ENCODE measurements at places on chromosomes 6 and 20.

DNA sequence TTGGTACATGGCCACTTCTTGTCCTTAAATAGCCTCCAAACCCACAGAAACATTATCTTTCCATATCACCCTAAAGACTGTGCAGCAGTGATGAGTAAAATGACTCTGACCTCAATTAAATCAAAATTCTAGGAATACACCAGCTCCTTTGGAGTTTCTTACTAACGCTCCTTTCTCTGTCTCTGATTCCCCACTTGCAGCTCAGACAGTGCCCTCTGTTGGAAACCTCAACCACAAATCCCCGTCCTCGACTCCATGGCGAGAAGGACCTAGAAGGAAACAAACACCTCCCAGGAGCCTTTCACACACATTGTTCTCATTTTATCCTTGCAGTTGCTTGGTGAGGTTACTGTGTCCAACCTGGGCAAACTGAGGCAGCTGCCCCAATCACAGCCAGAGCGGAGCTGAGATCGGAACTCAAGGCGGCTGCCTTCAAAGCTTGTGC is 17.7 kb upstream of the PARD6B start:
- DNase-seq = no peak

GRCh38 chr20:30511322-30512030 is 746.0 kb upstream of the DEFB115 start:
- no peak for DNase-seq

GRCh38 chr6:70884074-70884983 is 72.5 kb downstream of the B3GAT2 start:
- no peak for DNase-seq

DNA sequence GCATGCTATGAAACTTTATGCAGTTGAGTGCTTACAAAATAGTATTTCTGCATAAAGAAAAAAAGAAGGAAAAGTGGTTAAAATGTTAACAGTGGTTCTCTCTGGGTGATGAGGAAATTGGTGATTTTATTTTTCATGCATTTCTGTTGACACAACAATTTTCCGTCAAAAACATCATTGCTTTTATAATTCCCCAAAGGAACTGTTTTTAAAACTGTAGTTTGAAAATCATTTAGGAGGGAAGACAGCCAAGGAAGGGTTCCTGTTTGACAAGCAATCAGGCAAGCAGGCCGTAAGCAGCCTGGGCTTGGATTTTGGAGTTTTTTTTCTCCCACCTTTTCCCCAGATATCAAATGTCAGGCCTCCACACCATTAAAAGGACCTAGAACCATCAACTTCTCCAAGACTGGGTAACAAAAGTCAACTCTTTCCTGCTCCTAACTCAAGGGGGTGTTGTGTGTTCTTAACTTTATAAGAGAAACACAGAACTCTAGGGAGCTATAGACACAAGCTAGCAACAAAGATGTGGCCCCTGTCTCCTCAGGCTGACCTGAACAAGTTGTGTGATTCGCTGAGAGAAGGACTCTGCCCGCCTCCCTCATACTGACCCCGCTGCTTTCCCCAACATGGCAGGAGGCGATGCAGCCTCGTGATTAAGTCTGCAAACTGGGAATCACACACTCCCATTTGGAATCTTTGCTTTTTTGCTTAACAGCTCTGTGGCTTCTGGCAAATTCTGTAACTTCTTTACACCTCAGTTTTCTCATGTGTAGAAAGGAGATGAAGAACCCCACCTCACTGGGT is 146.6 kb downstream of the BCAS1 start:
- no peak for DNase-seq

- DNase-seq = no peak
Measured at GRCh38 chr20:33811776-33812151, 616 bp downstream of the CHMP4B start.

DNA sequence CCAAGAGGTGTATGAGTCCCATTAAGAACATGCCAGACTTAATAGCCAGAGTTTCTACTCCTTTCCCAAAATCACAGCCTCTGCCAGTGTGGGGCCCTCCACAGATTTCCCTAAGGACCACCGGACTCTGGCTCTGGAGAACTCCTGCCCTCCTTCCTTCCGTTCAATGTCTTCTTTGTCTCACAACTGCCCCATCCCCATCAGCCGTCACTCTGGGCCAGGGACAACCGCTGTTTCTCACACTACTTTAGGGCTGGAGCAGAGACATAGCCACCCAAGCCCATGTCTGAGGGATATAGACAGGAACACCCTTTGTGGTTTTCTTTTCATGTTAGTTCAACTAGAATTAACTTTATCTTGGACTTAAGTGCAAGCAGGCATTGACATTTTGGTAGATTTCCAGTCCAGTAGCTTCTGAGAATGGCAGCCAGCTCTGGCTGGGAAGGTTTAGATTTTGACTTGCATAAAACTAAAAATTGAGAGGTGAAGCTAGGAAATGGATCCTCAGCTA is 6.7 kb upstream of the ACSS1 start:
- DNase-seq = no peak

DNA sequence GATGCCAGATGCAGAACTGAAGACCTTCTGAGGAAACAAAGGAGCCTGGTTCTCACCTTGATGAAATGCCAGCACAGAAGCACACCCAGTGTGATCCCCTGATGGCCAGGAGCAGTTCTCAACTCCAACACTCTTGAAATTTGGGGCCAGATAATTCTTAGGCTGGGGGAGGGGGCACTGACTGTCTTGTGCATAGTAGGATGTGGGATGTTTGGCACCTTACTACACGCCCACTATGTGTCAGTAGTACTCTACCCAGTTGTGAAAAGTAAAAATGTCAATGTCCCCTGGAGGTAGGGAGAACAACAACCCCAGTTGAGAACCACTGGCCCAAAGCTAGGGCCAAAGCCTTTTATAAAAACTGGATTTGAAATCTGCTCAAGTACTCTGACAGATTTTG is 398.3 kb upstream of the ARID1B start:
- DNase-seq = no peak

GRCh38 chr6:30881392-30882203 is 2.7 kb upstream of the DDR1 start:
- no peak for DNase-seq

DNA sequence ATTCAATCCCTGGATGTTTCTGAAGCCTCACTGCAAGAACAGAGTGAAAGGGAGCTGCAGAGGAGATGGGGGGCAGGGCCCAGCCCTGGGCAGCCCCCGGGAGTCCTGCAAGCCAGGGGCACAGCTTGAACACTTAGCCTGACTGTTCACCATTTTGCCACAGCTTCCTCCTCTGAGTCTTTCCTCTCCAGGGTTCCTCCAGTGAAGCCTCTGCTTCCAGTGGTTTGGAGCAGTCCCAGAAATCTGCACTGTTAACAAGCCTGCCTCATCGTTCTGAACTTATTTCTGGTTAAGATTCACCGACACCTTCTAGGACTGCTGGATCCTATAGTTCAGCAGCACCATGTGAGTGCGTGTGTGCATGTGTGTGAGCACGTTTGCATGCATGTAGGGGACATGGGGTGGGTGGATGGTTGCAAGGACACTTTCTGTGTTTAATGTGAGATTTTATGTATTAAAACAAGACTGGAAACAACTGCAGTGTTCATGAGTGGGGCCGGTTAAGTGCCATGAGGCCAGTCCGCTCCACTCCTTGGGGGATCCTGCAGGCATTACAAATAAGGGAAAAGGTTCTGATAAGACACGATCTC is 24.6 kb downstream of the CEBPB start:
- no peak for DNase-seq

DNA sequence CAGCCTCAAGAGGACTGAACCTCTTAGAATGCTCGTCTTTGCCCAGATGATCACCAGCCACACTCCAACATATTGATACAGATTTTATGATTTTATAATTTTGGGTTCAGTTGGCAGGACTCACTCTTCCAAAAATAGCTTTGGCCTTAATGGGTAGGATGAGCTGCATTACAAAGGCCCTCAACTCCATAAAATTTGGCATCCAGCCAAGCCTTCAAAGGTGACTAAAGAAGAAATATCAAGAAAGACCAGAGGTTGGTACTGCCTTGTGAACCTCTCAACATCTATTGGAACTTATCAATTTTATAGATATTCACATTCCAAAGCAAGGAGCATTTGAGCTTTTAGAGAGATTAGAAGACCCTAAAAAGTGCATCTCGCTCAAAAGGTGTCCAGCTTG is 48.4 kb upstream of the SNAP25 start:
- DNase-seq = no peak

DNA sequence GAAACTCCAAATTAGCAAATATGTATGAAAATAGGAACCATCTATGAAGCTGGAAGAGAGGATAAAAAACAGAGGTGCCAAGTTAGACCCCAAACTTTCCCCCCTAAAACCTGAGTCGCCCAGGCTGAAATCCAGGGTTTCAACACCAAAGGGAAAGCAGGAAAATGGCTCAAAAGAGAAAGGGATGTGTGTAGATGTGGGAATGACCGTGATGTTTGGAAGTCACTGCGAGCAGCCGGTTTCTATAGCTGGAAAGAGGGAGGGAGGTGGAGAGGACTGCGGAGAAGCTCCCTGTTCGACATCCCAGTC is 4.5 kb downstream of the RING1 start:
- no peak for DNase-seq

GRCh38 chr6:166489301-166490155 is 97.0 kb downstream of the RAMACL start:
- no peak for DNase-seq

DNA sequence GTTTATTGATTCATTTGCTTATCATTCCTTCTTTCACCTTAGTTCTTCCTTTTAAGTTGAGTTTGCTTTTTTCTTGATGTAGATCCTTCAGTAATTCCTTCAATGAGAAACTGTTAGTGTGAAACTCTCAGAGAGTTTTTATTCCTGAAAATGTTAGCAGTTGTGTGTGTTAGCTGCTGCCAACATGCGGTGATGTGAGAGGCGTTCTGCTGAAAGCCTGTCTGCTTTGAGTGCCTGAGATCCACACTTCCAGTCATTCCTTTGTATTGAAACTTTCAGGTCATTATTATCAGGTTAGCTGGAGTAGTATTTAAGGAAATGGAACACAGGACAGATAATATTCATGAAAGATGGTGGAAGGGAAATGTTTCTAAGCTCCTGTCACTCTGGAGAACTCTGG is 70.0 kb upstream of the SUPT3H start:
- no peak for DNase-seq

- DNase-seq = no peak
Measured at GRCh38 chr6:155417454-155417853, 38.2 kb downstream of the NOX3 start.

- DNase-seq = no peak
Measured at GRCh38 chr6:119096721-119097565, 18.5 kb upstream of the FAM184A start.

- DNase-seq = no peak
Measured at GRCh38 chr6:129686941-129687627, 22.9 kb downstream of the ARHGAP18 start.

GRCh38 chr20:21338291-21338690 is 35.2 kb downstream of the XRN2 start:
- no peak for DNase-seq

DNA sequence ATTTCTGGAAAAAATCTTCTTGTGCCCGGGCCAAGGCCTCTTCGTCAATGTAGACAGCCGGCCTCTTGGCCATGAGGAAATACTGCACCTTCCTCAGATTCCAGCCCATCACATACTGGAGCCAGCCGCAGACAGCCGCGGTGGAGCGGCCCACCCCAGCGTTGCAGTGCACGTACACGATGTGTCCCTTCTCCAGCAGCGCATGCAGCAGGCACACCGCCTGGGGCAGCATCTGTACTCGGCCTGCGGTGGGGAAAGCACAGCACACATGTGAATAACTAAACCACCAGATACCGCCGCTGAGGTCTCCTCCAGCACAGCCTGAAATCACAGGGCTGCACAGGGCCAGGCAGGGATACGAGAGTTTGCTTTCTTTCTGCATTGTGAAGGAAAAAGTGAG is 107.9 kb downstream of the EPM2A start:
- no peak for DNase-seq

- DNase-seq = no peak
Measured at GRCh38 chr6:146861029-146861563, 262.3 kb downstream of the ADGB start.

- no peak for DNase-seq
Measured at GRCh38 chr6:26016963-26017631, 54.5 kb downstream of the TRIM38 start.

DNA sequence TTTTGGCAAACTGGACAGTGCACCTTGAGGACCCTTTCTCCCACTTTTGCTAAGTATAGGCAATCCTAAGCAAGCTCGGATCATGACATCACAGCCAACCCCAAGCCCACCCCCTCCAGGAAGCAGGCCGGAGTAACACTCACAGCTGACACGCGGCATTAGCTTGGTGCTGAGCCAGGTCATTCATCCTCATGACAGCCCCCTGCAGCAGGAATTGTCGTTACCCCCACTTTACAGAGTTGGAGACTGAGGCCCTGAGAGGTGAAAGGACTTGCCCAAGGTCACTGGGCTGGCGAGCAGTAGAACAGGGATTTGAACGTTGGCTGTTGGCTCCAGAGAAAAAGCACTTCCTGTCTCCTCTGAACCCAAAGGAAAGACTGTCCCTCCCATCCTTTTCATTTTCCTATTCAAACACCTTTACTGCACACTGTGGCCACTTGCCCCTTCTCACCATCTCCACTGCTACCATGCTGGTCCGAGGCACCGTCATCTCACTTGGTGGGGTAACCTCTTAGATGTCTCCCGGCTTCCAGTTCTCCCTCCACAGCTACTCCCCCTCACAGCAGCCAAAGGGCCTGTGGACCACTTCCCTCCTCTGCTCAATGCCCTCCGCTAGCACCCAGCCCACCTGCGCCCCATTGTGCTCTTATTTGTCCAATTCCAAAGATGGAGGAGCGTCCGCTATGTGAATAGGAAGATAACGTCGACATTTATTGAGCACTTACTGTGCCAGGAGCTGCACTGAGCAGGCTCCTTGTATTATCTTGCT is 84.7 kb downstream of the PREX1 start:
- no peak for DNase-seq

GRCh38 chr6:72617721-72618120 is 4.1 kb upstream of the KCNQ5 start:
- DNase-seq = no peak

DNA sequence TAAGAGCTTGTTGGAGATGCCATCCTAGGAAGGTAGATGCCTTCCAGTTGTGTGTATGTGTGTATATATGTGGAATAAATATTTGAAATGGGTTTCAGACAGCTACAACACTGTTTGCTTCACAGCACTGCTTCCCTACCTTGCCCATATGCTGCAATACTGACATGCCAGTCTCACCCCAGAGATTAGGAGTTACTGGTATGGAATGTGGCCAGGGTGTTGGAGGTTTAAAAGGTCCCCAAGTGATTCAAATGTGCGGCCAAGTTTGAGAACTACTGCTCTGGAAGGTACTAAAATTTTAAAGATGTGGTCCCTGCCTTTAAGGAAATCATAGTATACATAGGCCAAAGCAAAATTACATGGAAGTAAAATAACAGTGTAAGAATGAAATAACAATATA is 39.5 kb downstream of the BCKDHB start:
- DNase-seq = no peak

All from NCI-H2081 treated with DMSO at 0.1 percent for 48 hours (cell line).